ENCODE measurements at places on chromosomes 13 and 19.
A peak's percentile ranks its signal among the peaks of the same experiment; 100 is the strongest.

- no peak for DNase-seq
These were observed 111.8 kb downstream of the SGCG start for GRCh38 chr13:23292586-23292985.

- no peak for DNase-seq
These were observed 11.0 kb downstream of the CYTH2 start for GRCh38 chr19:48480183-48480557.

- DNase-seq, result peak; percentile 35
These were observed 16.1 kb upstream of the USP29 start for GRCh38 chr19:57103573-57104277.

DNA sequence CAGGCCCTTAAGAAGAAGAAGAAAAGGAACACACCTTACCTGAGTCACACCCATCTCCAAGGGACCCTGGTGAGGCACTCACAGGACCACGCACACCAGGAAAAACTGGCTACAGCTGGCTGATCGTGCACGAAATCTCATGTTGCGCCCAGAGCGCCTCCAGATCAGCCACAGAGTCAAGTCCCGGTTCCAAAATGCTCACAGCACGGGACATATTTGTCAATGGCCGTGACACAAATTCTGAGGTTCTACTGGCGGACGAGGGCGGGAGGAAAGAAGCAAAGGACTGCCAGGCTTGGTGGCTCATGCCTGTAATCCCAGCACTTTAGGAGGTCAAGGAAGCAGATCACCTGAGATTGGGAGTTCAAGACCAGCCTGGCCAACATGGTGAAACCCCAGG lies 21.5 kb downstream of the SH3GL1 start:
- DNase-seq, result no peak

GRCh38 chr13:42377640-42378382 lies 105.9 kb downstream of the AKAP11 start:
- peak; percentile 24 for DNase-seq

- DNase-seq, result no peak
These were observed 236.4 kb upstream of the PCDH9 start for GRCh38 chr13:67466569-67466968.

- DNase-seq, result no peak
These were observed 206.0 kb downstream of the FGF14 start for GRCh38 chr13:102195566-102196462.

DNA sequence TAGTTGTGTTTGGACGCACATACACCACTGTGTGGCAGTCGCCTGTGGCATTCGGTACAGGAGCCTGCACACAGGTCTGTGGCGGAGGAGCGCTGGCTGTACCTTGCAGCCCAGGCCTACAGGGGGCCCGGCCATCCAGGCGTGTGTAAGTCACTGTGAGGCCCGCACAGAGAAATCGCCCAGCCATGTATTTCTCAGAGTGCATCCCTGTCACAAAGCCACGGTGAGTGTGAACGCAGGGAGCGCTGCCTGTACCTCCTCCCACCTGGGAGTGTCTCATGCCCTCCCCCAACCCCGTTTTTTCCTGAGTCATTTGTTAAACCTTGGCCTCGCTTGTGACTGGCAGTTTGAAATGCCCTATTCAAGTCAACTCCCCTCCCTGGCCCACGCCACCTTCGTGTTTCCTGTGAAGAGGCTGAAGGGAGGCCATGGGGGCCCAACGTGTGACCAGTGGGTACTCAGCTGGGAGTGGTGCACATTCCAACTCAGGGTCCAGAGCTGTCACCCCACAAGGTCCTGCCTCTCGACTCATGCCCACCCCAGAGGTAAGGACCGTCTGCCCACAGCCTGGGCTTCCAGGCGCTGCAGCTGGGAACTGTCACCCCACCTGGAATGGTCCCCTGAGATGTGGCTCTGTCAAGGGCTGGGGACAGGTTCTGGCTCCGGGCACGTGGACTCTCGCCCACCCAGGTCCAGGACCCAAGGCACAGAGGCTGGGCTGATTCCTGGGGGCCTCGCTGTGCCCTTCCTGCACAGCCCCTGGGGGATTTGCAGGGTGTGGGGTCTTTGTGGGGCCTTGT lies 11.6 kb upstream of the RASA3 start:
- DNase-seq, result no peak

DNA sequence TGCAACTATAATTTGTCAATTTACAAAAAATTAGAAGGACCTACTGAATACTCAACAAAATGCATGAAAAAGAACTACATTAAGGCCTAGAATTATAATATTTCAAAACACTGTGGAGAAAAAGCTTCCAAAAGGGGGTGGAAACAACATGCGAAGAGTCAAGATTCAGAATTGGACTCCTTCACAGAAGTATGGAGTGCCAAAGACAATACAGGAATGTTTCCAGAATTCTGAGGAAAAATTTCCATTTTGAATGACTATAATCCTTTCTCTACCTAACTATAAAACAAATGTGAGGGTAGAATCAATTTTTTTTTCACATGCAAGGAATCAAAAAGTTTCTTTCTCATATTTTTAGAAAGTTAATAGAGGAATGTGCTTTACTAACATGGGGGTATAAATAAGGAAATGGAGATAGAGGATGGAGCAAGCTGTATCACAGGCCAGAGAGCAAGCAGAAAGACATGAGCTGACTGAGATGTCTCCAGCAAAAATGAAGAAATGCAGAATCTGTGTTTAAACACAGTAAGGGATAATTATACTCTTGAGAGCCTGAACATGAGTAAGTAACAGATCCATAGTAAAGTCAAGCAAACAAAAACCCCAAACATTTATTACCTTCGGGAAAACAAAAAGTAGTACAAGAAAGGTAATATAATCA lies 39.5 kb upstream of the SMAD9 start:
- DNase-seq, result no peak

DNA sequence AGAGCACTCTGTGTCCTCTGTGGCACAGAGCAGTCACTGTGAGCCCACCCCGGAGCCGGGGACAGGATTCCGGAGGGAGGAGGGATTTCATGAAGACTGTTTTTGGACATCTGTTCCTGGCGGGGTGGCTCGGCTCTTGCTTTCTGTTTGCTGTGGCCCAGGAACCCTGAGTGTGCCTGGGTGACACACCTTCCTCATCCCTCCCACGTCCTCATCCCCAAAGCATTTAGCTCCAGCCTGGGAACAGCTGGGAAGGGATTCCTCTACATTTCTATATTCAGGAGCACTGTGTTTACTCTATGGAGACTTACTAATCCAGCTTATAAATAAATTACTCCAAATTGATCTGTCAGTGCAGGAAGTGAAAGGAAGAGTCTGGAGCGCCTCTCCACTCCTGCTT lies 97.8 kb upstream of the UBL3 start:
- DNase-seq, result no peak

Data from GDM1 (cell line).